ENCODE measurements at places on chromosomes 11 and 22.

- DNase-seq = no peak
Measured at GRCh38 chr11:128488471-128488870, 98.9 kb downstream of the ETS1 start.

- peak; percentile 85 for DNase-seq
Measured at GRCh38 chr11:833114-833791, 501 bp downstream of the CD151 start.

DNA sequence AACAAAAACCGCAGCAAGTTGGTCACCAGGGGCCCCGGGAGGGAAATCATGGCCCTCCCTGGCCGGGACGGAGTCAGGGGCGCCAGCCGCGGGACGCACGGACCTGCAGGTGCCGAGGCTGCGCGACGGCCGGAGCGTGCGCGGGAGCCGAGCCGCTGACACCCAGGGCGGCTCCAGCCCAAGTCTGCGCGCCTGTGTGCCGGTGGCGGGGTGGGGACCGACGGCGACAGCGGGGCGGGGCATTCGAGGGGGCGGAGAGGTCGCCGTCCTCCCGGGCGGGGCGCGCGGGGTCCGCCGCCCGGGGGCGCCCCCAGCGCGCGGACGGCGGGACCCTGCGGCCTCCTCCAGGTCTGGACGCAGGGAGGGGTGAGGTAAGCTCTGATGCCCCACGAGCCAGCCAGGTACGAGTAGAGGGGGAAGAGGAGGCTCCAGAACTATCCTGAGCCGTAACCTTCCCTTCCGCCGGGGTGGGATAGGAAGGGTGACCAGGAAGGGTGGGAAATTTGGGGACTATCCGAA, at the start of gene ESAM:
TSS of gene ESAM (minus strand) at position 186 of the 519 bp plus-strand sequence. CDS start at position 50, 136 bp downstream.
- DNase-seq = no peak

- no peak for DNase-seq
Measured at GRCh38 chr11:6202041-6202440, 3.0 kb downstream of the OR52W1 start.

GRCh38 chr22:38009000-38009806, 24.8 kb upstream of the SOX10 start:
- no peak for DNase-seq

DNA sequence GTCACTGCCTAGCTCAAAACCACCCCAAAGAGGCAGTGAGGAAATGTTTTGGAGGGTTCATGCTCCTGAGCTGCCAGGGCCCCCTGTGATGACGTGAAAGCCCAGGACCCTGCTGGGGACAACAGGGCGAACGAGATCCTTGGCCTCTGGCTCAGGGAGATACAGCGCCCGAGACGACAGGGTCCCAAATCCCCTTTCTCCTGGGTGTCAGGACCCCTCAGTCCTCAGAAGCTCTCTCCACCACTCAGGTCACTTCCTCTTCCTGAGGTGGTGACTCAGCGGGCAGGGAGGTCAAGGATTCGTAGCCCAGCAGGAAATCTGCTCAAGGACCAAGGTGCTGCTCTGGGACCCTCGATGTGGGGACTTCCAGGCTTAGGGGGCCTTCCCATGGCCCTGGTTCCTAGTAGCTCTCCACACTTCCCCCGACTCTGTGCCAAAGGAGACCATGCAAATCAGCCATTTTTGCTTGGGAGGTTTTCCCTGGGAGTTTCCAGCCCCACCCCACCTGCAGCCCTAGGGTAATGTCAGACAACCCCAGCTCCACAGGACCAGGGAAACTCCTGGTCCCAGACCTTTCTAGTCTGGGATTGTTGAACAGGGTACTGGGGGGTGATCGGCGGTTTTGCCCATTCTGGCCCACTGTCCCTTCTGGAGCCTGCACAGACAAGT, 12.8 kb downstream of the BCL9L start:
- DNase-seq = no peak

DNA sequence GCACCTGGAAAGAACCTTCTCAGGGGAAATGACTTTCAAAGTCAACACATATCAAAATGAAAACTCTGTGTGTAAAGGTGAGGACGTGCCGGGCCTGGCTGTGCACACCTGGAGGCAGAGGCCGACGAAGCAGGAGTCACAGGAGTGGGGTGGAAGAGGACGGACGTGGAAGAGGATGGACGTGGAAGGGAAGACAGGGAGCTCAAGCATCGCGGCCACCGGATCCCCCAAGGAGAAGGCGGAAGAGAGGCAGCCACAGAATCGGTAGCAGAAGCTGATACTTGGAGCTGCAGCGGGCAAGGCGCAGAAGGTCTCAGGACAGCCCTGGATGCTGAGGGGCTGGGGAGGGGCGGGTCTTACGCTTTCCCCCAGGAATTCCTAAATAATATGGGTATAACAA, 519.8 kb downstream of the BRD1 start:
- DNase-seq = no peak
